ENCODE measurements at places on chromosomes 13 and 19. TPM values are rescaled to one million over a fixed set of nuclear protein-coding genes. Genes with fewer than 3 reads are reported as not detected.

The TTC9B gene
- total RNA-seq = not detected

The ZNF675 gene
- 14.7 TPM for total RNA-seq

The KLK13 gene
- total RNA-seq = 2.8 TPM

The SHD gene
- 0.38 TPM for total RNA-seq

- H3K27ac ChIP-seq = peak overlapping the region; percentile 91
- peak; percentile 38 for DNase-seq
- H3K4me1 ChIP-seq = peaks cover 27% of the 10 kb centered on the region
- H3K27me3 ChIP-seq = no peaks in the 10 kb centered on the region
These were observed 1.2 kb upstream of the KATNAL1 start for GRCh38 chr13:30308548-30308947.

- no peak for DNase-seq
- H3K4me3 ChIP-seq = no peak overlapping the region
- no peaks in the 10 kb centered on the region for H3K4me1 ChIP-seq
- no peak overlapping the region for H3K27ac ChIP-seq
- no peaks in the 10 kb centered on the region for H3K36me3 ChIP-seq
These were observed 249.5 kb upstream of the TSHZ3 start for GRCh38 chr19:31598730-31599238.

DNA sequence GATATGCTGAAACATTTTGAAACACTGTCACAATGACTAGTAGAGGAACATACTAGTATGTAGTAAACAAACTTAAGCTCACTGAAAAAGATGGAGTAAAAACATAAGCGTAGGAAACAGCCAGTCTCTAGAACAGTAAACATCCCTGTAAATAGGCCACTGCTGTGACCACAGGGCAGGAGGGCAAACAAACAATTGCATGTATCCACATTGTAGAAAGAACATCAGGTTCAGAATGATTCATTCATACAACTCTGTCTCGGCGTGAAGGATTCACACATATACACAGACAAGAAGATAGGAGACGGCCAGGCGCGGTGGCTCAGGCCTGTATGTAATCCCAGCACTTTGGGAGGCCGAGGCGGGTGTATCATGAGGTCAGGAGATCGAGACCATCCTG, 390.1 kb downstream of the IRS2 start:
- no peak overlapping the region for H3K4me3 ChIP-seq
- H3K27me3 ChIP-seq = no peaks in the 10 kb centered on the region
- H3K36me3 ChIP-seq = no peaks in the 10 kb centered on the region
- no peak for DNase-seq

All from K562 (cell line).